Foreskin keratinocyte (primary cell): ENCODE measurements at places on chromosomes 3 and 15.
A peak's percentile ranks its signal among the peaks of the same experiment; 100 is the strongest.

GRCh38 chr3:185934767-185935464, 2.9 kb downstream of the TRA2B start:
- no peak for DNase-seq

GRCh38 chr3:171267104-171267503, 193.1 kb downstream of the TNIK start:
- no peak for DNase-seq

GRCh38 chr3:171950373-171950772, 89.0 kb upstream of the FNDC3B start:
- DNase-seq = peak; percentile 35

DNA sequence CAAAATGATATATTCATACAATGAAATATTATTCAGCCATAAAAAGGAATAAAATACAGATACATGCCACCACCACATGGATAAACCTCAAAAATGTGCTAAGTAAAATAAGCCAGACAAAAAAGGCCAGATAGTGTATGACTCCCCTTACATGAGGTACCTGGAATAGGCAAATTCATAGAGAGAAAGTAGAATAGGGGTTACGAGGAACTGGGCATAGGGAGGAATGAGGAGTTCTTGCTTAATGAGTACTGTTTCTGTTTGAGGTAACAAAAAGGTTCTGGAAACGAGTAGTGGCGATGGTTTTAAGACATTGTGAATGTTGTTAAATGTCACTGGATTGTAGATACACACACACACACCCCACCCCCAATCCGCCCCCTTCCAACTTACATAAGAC, 8.2 kb downstream of the RAF1 start:
- no peak for DNase-seq
